ENCODE measurements at places on chromosomes 5 and 9. TPM values are rescaled to one million over a fixed set of nuclear protein-coding genes. Genes with fewer than 3 reads are reported as not detected.

Gene FAM221B
- not detected for total RNA-seq

Gene SPINK5
- not detected for total RNA-seq

Gene NOXA1
- 0.49 TPM for total RNA-seq

Gene PCDHB16
- total RNA-seq = 0.81 TPM

Gene ADAMTS12
- total RNA-seq = 12.9 TPM

Gene ENG
- total RNA-seq = 33.0 TPM

Gene NR6A1
- 0.97 TPM for total RNA-seq

Gene SPINK6
- not detected for total RNA-seq

Gene PCDHGB2
- total RNA-seq = 4.1 TPM

Gene BARHL1
- not detected for total RNA-seq

Gene GABBR2
- total RNA-seq = 0.81 TPM

Gene OMD
- total RNA-seq = 8.0 TPM

Gene KIF4B
- total RNA-seq = under 0.01 TPM

Gene CYLC2
- not detected for total RNA-seq

Gene LHX6
- not detected for total RNA-seq

Gene KYAT1
- 6.9 TPM for total RNA-seq

Gene NOTCH1
- 8.4 TPM for total RNA-seq

Gene ZNF879
- 4.2 TPM for total RNA-seq

Gene GABRP
- not detected for total RNA-seq

Gene NDFIP1
- 119 TPM for total RNA-seq

Gene ACOT12
- not detected for total RNA-seq

Gene SLCO6A1
- not detected for total RNA-seq

Gene SLC36A2
- total RNA-seq = not detected

Gene ACTBL2
- total RNA-seq = not detected

Gene BTNL9
- not detected for total RNA-seq

Gene CDKN2B-AS1
- total RNA-seq = 10.1 TPM

Gene FBN2
- total RNA-seq = 937 TPM

Gene HMCN2
- total RNA-seq = 0.61 TPM

Gene OR1Q1
- total RNA-seq = 0.36 TPM

Gene GLE1
- total RNA-seq = 28.1 TPM

Gene SPEF2
- total RNA-seq = 5.5 TPM

Gene IRX2
- total RNA-seq = 28.6 TPM

Gene LTC4S
- total RNA-seq = 1.6 TPM

Gene PCDHB5
- 1.2 TPM for total RNA-seq

Gene PCDHA1
- total RNA-seq = under 0.01 TPM

Gene PPIC
- total RNA-seq = 29.6 TPM

Gene LCN10
- total RNA-seq = not detected

Gene MYOZ3
- 1.5 TPM for total RNA-seq
